Stimulated activated CD4-positive, alpha-beta T cell treated with anti-CD3 and anti-CD28 coated beads, Interleukin-12 subunit alpha, Interleukin-12 subunit beta, amount 100 ng/mL, for 4 hours (primary cell): ENCODE measurements at places on chromosomes 13 and 19.

DNA sequence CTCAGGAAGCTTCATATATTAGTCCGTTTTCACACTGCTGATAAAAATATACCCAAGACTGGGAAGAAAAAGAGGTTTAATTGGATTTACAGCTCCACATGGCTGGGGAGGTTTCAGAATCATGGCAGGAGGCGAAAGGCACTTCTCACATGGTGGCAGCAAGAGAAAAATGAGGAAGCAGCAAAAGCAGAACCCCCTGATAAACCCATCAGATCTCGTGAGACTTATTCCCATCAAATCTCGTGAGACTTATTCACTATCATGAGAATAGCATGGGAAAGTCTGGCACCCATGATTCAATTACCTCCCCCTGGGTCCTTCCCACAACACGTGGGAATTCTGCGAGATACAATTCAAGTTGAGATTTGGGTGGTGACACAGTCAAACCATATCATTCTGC is 23.1 kb downstream of the FLT3 start:
- no peak for DNase-seq

- DNase-seq: no peak
These were observed 375.4 kb upstream of the ZNF507 start for GRCh38 chr19:31970027-31970461.

DNA sequence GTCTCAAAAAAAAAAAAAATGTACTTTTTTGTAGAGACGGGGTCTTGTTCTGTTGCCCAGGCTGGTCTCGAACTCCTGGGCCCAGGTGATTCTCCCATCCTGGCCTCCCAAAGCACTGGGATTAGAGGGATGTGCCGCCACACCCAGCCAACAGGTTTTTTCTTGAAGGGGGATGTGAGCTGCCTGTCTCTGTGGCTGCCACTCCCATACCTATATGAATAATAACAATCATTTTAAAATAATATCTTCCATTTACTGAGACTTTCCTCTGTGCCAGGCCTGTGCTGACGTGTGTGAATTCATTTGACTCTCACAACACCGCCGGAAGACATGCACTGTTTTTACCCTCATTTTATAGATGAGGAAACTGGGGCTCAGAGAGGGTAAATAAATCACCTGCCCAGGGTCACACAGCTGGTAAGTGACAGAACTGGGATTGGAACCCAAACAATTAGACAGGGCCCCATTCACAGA is 7.2 kb upstream of the BCL3 start:
- no peak for DNase-seq

GRCh38 chr13:75216038-75216437 is 265.9 kb downstream of the TBC1D4 start:
- no peak for DNase-seq

GRCh38 chr19:42433503-42434260 is 6.5 kb upstream of the LIPE start:
- peak; percentile 55 for DNase-seq

GRCh38 chr13:27007166-27007565 is 164.4 kb downstream of the USP12 start:
- no peak for DNase-seq

DNA sequence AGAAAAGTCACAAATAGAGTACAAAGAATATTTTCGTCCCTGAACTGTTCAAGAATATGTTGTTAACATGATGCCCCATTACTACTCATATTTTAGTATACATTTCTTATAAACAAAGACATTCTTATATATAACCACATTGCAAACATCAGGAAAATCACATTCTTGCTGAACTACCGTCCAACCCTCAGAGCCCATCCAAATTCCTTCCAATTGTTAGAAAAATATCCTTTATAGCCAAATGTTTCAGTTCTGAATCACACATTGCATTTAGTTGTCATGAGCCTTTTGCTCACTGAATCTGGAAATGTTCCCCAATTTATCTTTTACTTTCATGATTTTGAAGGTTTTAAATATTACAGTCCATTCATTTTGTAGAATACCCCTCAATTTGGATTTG is 467.8 kb upstream of the ARGLU1 start:
- DNase-seq: no peak

GRCh38 chr13:48949566-48950500 is 25.9 kb upstream of the FNDC3A start:
- no peak for DNase-seq

DNA sequence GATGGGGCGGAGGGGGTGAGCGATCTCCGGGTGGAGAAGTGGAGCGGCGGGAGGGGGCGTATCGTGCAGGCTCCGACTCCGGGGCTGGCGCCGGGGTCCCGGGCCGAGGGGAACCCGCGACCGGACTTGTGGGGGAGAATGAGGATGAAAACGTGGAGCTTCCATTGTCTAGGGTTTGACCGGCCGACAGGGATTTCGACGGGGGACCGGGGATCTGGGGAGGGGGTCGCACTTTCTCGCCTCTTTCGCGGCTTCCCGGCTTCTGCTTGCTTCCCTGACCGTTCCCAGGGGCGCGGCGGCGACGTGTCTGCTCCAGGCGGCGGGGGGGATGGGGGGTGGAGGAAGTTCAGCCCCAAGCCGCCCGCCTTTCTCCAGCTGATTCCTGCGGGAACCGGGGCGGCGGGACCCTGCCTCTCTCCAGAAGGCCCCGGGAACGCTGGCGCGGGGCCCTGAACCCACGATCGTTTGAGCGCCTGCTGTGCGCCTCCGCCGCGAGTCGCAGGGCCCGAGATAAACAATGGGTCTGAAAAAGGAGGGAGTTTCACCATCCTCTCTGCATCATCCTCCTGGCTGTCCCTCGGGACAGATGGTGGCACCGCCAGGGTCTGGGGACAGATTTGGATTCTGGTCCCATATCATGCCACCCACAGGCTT is 790 bp downstream of the TPM4 start:
- no peak for DNase-seq

GRCh38 chr13:87498681-87499080 is 172.5 kb upstream of the SLITRK5 start:
- DNase-seq: no peak
